Activated T-helper 2 cell treated with anti-CD3 and anti-CD28 coated beads, Interferon-gamma antibody, Interleukin-2, Interleukin-4, amounts not matched to agents 10 μg/mL and 5 μg/mL and 100 μg/mL, durations not matched to agents 14 hours and 24 hours and 36 hours (primary cell): ENCODE measurements at places on chromosomes 5 and 9. TPM values are rescaled to one million over a fixed set of nuclear protein-coding genes. Genes with fewer than 3 reads are reported as not detected.
A peak's percentile ranks its signal among the peaks of the same experiment; 100 is the strongest.

The PFN3 gene
- not detected in 2 replicates for total RNA-seq

The MYMK gene
- total RNA-seq = not detected in 2 replicates

The PCDHGC5 gene
- total RNA-seq = not detected in 2 replicates

The ODF2 gene
- total RNA-seq = 61.5 and 64.4 TPM in 2 replicates

The RABGAP1 gene
- total RNA-seq = 26.5 and 29.2 TPM in 2 replicates

The CER1 gene
- not detected in 2 replicates for total RNA-seq

The CCNI2 gene
- total RNA-seq = 7.6 and 7.7 TPM in 2 replicates

The PCDHGB7 gene
- 0.18 and 0.23 TPM in 2 replicates for total RNA-seq

DNA sequence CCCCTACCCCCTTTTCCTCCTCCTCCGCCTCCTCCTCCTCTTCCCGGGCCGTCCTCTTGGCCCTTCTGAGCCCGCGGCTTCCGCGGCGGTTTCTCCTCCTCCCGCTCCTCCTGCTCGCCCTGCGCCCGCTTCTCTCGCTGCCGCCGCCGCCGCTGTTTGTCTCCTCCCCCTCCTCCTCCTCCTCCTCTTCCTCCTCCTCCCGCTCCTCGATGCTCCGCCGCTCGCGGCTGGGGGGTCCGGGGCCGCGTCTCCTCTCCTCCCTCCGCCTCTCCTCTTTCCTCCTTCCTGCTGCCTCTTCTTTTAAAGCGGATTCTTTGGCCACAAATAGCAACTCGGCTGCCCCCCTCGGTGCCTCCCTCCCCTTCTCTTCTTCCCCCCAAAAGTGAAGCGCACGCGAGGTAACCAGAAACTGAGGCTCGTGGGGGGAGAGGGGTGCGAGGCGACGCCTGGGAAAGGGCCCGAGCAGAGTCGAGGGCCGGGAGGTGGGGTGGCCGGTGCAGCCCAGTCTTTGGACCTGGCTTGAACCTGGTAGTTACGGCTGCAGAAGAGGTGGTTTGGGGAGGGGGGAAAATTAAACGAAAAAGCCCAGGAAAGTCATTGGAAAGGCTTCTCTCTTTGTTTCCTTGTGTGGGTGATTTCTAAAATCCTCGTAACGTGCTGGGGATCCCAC is 1058.5 kb upstream of the DMAC1 start:
- peaks cover 10% of the 10 kb centered on the region for H3K4me1 ChIP-seq
- no peak overlapping the region for H3K27ac ChIP-seq
- DNase-seq = peak; percentile 8
- peak overlapping the region; percentile 62 for H3K4me3 ChIP-seq
- peaks cover 50% of the 10 kb centered on the region for H3K27me3 ChIP-seq

DNA sequence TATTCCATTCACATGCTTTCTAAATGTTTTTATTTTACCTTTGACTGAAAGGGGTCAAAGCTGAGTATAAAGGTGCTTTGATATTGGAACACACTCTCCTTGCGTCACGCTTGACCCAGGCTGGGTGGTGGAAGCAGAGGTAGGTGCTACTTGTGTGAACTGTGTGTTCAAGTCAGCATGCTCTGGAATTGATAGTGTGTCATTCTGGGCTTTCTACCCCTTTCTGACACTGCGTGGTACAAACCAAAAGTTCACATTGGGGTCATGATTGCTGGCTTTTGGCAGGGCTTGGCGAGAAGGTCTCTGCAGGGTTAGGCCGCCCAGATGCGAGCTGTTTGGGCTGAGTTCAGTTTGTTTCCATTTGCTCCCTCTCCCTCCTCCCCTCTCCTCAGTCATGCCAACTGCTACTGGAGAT is 131.8 kb downstream of the ADAMTSL1 start:
- H3K4me3 ChIP-seq = no peak overlapping the region
- no peaks in the 10 kb centered on the region for H3K4me1 ChIP-seq
- H3K27ac ChIP-seq = no peak overlapping the region
- H3K36me3 ChIP-seq = no peaks in the 10 kb centered on the region

GRCh38 chr9:32010322-32010721 is 374.1 kb upstream of the ACO1 start:
- no peak overlapping the region for H3K27ac ChIP-seq
- no peak overlapping the region for H3K4me3 ChIP-seq
- H3K36me3 ChIP-seq = no peaks in the 10 kb centered on the region
- DNase-seq = no peak
- H3K4me1 ChIP-seq = no peaks in the 10 kb centered on the region
- no peaks in the 10 kb centered on the region for H3K27me3 ChIP-seq

- peaks cover 38% of the 10 kb centered on the region for H3K4me1 ChIP-seq
- peaks cover 52% of the 10 kb centered on the region for H3K36me3 ChIP-seq
- H3K27ac ChIP-seq = peak overlapping the region; percentile 78
- no peaks in the 10 kb centered on the region for H3K27me3 ChIP-seq
- no peak for DNase-seq
- H3K4me3 ChIP-seq = no peak overlapping the region
Measured at GRCh38 chr9:131590449-131590848, 45.1 kb downstream of the PRRT1B start.

DNA sequence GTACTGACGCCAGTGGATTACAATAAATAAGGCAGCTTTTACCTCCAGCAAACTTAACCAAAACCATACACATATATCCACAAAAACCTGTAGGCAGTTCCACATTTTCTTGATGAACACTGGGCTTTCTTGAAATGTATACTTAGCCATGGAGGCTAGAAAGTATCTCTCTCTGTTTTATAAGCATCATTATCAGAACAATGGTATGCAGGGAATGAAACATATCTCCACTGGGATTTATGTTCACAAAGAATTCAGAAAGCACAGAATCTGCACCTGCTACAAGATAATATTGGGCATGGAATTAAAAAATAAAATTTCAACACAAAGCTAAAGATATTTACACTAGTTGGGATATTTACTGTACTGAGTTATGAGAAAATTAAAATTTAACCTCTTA is 126.1 kb upstream of the RASA1 start:
- H3K27me3 ChIP-seq = peaks cover 29% of the 10 kb centered on the region
- no peaks in the 10 kb centered on the region for H3K36me3 ChIP-seq
- no peak for DNase-seq
- H3K4me3 ChIP-seq = no peak overlapping the region
- H3K27ac ChIP-seq = no peak overlapping the region

GRCh38 chr5:34529581-34530331 is 126.4 kb upstream of the RAI14 start:
- H3K36me3 ChIP-seq = no peaks in the 10 kb centered on the region
- DNase-seq = no peak

DNA sequence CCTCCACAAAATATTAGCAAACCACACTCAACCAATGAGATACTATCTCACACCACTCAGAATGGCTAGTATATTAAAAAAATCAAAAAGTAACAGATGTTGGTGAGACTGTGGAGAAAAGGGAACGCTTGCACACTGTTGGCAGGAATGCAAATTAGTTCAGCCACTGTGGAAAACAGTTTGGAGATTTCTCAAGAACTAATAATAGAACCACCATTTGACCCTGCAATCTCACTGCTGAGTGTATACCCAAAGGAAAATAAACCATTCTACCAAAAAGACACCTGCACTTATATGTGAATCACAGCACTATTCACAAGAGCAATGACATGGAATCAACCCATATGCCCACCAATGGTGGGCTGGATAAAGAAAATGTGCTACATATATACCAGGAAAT is 393.5 kb downstream of the PDE4D start:
- no peak overlapping the region for H3K4me3 ChIP-seq
- DNase-seq = no peak
- H3K36me3 ChIP-seq = no peaks in the 10 kb centered on the region
- H3K27me3 ChIP-seq = peaks cover 15% of the 10 kb centered on the region
- no peak overlapping the region for H3K27ac ChIP-seq

DNA sequence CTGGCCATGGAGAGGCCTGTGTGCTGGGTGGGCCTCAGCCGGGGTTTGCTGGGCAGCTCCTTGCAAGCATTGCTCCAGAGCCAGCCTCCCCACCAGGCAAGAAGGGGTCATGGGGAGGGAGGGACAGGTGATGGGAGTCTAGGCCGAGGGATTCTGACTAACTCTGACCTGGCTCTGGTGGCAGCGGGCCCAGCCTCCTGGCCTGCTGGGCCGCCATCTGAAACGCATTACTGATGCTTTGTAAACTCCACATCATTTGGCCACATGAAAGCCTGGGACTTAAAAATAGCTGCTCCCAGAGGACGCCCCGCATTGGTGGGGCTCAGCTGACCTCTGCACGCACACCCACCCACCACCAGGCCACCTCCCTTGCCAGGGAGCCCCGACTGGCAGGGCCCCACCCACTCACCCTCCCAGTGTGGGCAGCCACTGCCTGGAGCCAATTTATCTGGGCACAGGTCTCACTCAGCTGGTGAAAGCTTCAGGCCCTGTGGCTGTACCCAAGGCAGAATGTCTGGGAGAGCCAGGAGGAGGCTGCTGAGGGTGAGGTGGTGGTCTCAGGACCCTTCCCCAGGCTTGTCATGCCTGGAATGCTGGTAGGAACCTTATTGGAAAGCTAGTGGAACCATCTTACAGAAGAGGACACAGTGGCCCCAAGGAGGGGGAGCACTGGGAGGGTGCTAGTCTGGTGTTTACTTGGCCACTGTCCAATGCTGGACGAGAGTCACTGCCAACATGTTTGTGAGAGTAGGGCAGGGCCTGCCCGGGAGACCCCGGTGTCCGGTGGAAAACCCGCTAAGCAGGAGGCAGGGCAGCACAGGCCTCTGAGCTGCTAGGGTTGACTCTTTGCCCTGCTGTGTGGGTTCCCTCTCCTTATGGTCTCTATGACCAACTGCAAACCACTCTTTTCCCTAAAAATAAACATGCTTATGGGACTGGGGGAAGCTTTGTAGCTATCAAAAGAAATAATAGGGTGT is 10.8 kb downstream of the TCF7 start:
- H3K27me3 ChIP-seq = peaks cover 15% of the 10 kb centered on the region
- DNase-seq = no peak
- no peak overlapping the region for H3K27ac ChIP-seq
- H3K4me1 ChIP-seq = peaks cover 22% of the 10 kb centered on the region

DNA sequence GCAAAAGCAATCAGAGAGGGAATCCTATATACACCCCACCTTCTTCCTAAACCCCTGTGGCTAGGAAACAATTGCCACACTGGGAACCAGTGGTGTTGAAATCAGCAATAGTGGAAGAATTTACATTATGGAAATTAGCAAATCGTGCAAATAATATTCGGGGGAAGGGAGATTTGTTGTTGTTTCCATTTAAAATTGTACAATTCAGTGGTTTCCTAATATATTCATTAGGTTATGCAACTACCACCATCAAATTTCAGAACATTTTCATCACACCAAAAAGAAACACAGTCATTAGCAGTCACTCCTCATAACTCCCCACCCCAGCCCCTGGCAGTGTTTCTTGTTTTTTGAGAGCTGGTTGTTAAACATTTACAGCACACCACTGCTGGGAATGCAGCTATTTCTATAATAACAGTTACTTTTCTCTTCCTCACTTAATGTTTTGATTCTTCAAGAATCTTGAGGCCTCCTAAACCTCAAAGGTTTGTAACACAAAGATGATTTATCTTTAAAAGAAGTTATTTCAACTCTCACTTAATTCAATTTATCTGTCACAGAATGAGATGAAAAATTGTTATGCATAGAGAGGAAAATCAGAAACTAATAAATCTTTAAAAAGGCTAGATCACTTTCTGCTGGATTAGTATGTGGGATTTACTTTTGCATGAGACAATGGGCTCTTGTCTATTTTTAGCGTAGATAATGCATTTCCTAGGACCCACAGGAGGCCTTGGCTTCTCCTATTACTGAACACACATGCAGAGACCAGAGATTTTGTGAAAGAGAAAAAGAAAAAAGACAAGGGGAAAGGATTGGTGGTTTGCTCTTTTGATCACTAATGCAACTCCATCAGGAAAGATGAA is 91.8 kb upstream of the DAPK1 start:
- no peak overlapping the region for H3K27ac ChIP-seq
- peaks cover 3% of the 10 kb centered on the region for H3K27me3 ChIP-seq
- H3K4me3 ChIP-seq = no peak overlapping the region
- no peaks in the 10 kb centered on the region for H3K36me3 ChIP-seq
- no peak for DNase-seq

GRCh38 chr9:91395553-91396471 is 27.8 kb downstream of the NFIL3 start:
- peak; percentile 26 for DNase-seq
- no peaks in the 10 kb centered on the region for H3K27me3 ChIP-seq
- no peaks in the 10 kb centered on the region for H3K36me3 ChIP-seq
- peaks cover 24% of the 10 kb centered on the region for H3K4me1 ChIP-seq
- peak overlapping the region; percentile 54 for H3K4me3 ChIP-seq
- peak overlapping the region; percentile 86 for H3K27ac ChIP-seq

DNA sequence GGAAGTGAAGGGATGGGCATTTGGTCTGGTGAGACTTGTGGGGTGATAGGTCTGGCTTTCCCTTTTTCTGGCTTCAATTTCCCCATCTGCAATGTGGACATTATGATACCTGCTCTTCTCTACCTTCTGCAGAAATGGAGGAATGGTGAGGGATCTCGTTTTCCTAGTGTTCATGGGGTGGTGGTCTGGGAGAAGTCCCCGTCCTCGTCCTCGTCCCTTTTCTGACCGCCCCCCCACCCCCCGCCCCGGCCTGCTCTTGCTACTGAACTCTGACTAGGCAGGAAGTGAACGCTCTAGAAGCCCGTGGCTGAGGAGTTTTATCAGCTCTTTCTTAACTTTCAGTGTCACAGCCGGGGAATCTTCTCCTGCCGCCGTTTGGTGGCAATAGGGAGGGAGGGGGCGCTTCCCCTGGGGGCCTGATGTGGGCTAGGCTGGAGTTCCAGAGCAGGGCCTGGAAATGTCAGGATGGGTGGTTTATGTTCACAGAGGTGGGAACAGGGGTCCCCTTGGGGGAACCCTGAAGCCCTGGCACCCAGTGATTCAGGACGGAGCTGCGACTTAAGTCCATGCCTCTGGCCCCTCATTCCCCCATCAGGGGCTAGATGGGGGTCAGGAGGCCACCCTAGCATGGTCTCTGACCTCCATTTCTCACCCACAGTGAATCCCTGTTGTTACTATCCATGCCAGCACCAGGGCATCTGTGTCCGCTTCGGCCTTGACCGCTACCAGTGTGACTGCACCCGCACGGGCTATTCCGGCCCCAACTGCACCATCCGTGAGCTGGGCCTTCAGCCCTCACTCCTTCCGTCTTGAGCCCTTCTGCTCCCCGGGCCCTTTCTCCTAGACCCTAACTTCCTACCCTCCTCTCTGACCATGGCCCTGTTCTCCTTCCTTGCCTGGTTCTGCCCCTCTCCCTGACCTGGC is 6.7 kb downstream of the PTGS1 start:
- no peaks in the 10 kb centered on the region for H3K36me3 ChIP-seq
- DNase-seq = no peak
- H3K4me3 ChIP-seq = no peak overlapping the region

DNA sequence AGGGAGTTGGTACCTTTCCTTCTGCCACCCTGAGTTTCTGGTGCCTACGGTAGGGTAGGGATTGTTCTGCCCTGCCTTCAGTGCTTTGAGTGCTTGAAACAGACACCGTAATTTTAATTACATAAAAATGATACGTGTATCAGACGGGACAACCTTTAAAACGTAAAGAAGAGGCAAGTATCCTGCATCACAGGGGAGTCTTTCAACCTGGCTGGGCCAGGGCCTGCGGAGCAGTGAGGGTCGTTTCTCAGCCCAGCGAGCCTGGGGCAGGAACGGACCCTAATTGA is 483 bp upstream of the DAB2IP start:
- DNase-seq = no peak
- H3K4me3 ChIP-seq = no peak overlapping the region
- no peak overlapping the region for H3K27ac ChIP-seq
- H3K27me3 ChIP-seq = peaks cover 53% of the 10 kb centered on the region
